ENCODE measurements at places on chromosomes 5 and 9. TPM values are rescaled to one million over a fixed set of nuclear protein-coding genes. Genes with fewer than 3 reads are reported as not detected.

DNA sequence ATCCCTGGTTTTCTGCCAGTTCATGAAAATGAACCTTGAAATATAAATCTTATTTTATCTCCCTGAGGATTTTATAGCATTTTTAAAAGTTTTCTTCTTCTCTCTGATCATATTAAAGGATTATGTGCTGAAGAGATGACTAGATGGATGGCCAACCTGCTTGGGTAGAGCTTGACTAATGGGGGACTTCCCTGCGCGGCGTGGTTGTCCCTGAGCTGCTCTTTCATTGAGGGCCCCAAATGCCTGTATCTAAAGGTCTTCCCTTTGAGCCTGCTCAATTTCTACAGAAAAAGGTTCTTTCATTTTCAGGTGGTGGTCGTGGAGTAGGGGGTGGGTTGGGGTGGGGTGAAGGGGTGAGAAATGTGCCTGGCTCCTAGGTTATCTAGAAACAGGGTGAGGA, 20.5 kb upstream of the CDKN2AIPNL start:
- H3K27ac ChIP-seq = no peak overlapping the region
- H3K27me3 ChIP-seq = no peaks in the 10 kb centered on the region
- DNase-seq = no peak

DNA sequence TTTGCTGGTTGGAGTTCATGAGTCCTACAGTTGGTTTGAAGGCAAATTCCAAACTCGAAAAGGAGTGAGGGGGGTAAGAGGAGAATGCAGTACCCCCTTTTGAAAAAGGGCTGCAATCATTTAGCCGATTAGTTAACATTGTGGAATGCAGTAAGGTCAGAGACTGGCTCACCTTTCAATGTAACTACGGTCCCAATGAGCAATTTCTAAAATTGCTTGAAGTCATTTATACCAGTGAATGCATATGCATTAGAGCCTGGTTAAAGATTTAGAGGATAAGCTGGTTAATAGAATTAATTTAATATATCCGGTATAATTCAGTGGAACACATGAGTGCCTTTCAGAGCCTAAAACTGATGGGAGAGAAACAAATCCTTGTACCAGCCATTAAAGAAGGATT, 172.6 kb upstream of the PAPPA start:
- no peak overlapping the region for H3K4me3 ChIP-seq
- DNase-seq = no peak
- no peaks in the 10 kb centered on the region for H3K27me3 ChIP-seq
- H3K27ac ChIP-seq = no peak overlapping the region
- H3K4me1 ChIP-seq = peaks cover 3% of the 10 kb centered on the region
- H3K36me3 ChIP-seq = no peaks in the 10 kb centered on the region

- H3K36me3 ChIP-seq = no peaks in the 10 kb centered on the region
- peaks cover 4% of the 10 kb centered on the region for H3K4me1 ChIP-seq
- H3K27me3 ChIP-seq = no peaks in the 10 kb centered on the region
- DNase-seq = no peak
- no peak overlapping the region for H3K4me3 ChIP-seq
- no peak overlapping the region for H3K27ac ChIP-seq
These were observed 51.9 kb upstream of the IQGAP2 start for GRCh38 chr5:76351176-76351575.

PTPA gene
- total RNA-seq = 145 TPM

DNA sequence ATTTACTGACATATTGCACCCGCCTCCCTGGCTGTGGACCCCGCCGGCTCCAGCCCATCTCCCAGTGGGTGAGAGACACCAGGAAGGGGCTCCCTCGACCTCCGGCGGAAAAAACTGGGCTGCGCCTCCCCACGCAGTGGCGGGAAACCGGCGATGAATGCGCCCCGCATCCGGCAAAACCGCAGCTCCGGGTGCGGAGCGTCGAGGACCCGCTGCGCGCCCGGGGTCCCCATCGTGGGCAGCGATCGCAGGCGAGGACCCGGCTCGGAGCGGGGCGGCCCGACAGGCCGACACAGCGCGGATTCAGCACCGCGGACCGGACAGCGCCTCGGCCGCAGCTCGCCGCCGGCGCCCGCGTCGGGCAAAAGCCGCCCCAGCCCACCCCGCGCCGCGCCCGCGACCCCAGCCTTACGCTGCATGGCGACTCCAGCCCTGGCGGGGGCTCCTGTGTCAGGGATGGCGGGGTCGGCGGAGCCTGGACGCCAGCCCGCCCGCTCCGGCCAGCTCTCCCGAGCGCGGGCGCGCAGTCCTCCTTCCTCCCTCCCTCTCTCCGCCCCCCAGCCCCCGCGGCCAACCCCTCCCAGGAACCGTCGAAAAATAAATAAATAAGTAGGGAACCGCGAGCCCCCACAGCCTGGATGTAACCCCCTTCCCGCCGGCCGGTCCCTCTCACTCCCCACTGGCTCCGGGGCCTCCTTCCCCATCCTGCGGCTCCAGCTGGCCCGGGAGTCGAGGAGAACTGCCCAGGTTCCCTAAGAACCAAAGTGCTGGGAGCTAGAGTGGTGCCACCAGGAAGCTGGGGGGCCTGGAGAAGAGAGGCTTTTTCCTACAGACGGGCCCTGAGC, 3.1 kb downstream of the LHX3 start:
- peaks cover 2% of the 10 kb centered on the region for H3K36me3 ChIP-seq
- peaks cover 52% of the 10 kb centered on the region for H3K27me3 ChIP-seq
- H3K4me1 ChIP-seq = no peaks in the 10 kb centered on the region
- H3K27ac ChIP-seq = no peak overlapping the region
- DNase-seq = peak; percentile 69
- no peak overlapping the region for H3K4me3 ChIP-seq

DNA sequence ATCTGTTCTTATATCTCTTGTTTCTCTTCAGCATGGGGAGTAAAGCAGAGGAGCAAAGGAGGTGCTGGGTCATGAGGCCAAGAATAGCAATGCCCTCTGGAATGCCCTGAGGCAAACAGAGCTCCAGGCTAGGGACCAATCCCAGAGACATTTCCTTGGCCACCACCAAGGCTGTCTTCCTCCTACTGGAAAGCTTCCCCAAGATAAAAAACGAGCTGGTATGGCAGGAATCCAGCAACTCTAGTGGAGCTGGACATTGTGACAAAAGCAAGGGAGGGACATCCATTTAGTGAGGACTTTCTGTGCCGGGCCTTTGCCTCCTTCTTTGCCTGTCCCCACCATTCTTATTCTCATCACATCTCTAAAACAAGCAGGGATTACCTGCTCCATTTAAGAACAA, 161.6 kb downstream of the ASTN2 start:
- no peaks in the 10 kb centered on the region for H3K36me3 ChIP-seq
- no peak overlapping the region for H3K4me3 ChIP-seq
- H3K27me3 ChIP-seq = no peaks in the 10 kb centered on the region

GRCh38 chr5:63398346-63398745, 563.9 kb downstream of the HTR1A start:
- H3K27me3 ChIP-seq = no peaks in the 10 kb centered on the region
- H3K36me3 ChIP-seq = no peaks in the 10 kb centered on the region
- peaks cover 5% of the 10 kb centered on the region for H3K4me1 ChIP-seq
- no peak overlapping the region for H3K4me3 ChIP-seq
- DNase-seq = no peak

MEGF10 gene
- total RNA-seq = 12.5 TPM

DOCK2 gene
- not detected for total RNA-seq

GRCh38 chr5:142290577-142291299, 34.1 kb downstream of the SPRY4 start:
- no peak overlapping the region for H3K4me3 ChIP-seq
- H3K27me3 ChIP-seq = peaks cover 4% of the 10 kb centered on the region
- H3K36me3 ChIP-seq = no peaks in the 10 kb centered on the region
- H3K4me1 ChIP-seq = peaks cover 18% of the 10 kb centered on the region
- no peak for DNase-seq

JAK2 gene
- 6.0 TPM for total RNA-seq

GRCh38 chr9:113589407-113589806, 125.9 kb downstream of the RGS3 start:
- peaks cover 14% of the 10 kb centered on the region for H3K4me1 ChIP-seq
- DNase-seq = no peak
- no peaks in the 10 kb centered on the region for H3K27me3 ChIP-seq
- peaks cover 2% of the 10 kb centered on the region for H3K36me3 ChIP-seq

WNK2 gene
- total RNA-seq = 345 TPM

DNA sequence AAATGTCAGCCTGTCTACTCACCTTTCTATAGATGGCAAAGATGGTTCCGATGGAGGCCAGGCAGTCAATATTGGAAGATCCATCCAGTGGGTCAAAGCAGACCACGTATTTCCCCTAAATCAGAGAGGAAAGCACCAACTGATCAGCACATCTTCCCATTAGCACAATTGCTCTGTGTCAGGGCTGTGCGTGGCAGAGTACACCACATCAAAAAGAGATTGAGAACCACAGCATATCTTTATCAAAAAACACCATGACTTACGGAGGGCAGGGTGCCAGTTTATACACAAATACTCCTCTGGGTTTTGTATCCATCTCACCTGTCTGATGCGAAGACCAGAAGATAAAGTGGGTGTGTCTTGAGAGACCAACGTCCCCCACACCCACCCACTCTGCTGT, 9.1 kb downstream of the FBP2 start:
- H3K4me3 ChIP-seq = no peak overlapping the region
- no peaks in the 10 kb centered on the region for H3K36me3 ChIP-seq
- no peak for DNase-seq
- peaks cover 12% of the 10 kb centered on the region for H3K27me3 ChIP-seq
- no peak overlapping the region for H3K27ac ChIP-seq

DNA sequence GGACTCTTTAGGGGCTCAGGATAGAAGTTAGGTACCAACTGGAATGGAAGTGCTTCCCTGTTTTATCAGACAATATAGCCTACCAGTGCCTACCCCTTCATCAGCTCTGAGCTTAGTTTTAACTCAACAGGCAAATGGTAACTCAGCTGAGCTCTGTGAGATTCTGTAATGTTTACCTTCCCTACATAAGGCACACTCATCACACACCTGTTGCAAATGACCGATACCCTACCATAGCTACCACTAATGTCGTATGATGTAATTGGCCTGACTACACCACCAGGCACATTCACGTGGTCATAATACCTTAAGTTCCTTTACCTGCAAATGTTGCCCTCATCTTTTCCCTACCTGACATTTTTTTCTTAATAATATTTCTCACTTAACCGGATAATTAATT, 254.8 kb downstream of the ADGRV1 start:
- no peak overlapping the region for H3K4me3 ChIP-seq
- no peaks in the 10 kb centered on the region for H3K4me1 ChIP-seq
- no peak for DNase-seq
- peaks cover 27% of the 10 kb centered on the region for H3K36me3 ChIP-seq

DNA sequence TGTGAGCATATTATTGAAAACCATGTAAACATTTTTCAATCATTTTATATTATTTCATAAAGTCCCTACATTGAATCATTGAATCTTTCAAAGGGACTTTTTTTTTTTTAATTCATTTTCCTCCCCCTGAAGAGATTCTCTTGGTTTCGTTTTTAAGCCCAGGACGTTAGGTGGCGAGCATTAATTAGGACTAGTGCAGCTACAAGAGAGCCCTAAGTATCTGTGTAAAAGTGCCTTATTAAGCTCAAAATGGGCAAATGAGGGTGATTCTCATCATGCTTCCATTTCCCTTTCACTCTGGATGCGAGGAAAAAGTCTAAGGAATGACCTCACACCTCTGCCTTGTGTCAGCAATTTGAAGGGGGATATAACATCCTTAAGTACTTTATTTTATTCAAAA, 517.9 kb upstream of the ITGA1 start:
- no peaks in the 10 kb centered on the region for H3K36me3 ChIP-seq
- H3K27ac ChIP-seq = no peak overlapping the region
- H3K4me1 ChIP-seq = no peaks in the 10 kb centered on the region
- H3K4me3 ChIP-seq = no peak overlapping the region
- no peaks in the 10 kb centered on the region for H3K27me3 ChIP-seq

AIF1L gene
- 71.1 TPM for total RNA-seq

GRCh38 chr9:137679695-137680305, 61.0 kb downstream of the EHMT1 start:
- peaks cover 32% of the 10 kb centered on the region for H3K4me1 ChIP-seq
- no peaks in the 10 kb centered on the region for H3K27me3 ChIP-seq
- no peak for DNase-seq
- H3K27ac ChIP-seq = peak overlapping the region; percentile 88

DNA sequence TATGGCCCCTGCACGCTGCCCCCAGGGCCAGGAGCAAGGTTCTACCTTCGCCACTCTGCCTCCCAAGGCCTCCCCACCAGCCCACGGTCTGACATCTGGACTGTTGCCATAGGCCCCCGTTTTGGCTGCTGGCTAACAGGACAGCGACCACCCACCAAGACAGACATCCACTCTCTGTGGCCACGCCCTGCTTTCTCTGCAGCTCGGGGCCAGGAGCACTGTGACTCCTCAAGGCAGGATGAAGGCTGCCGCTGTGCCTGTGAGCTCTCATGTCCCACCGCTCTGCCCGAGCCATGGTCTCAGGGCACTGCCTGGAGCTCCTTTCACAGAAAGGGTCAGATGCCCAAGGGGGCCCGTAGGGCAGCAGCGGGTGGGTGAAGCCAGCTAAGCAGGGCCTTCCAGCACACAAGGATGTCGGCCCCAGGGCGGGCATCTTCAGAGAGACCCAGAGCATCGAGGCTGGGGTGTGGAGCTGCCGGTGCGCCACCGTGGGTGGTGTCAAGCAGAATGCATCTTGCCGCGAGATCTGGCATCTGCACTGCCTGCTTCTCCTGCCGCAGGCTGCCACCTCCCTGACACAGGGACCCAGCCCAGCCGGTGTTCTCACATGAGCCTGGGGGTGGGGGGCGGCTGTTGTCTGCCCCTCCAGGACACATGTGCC, 92.2 kb upstream of the ADAMTS2 start:
- H3K4me3 ChIP-seq = no peak overlapping the region
- no peak for DNase-seq
- H3K27ac ChIP-seq = no peak overlapping the region
- H3K36me3 ChIP-seq = no peaks in the 10 kb centered on the region
- no peaks in the 10 kb centered on the region for H3K4me1 ChIP-seq

GRCh38 chr5:156755421-156756087, 94.5 kb upstream of the PPP1R2B start:
- no peak overlapping the region for H3K4me3 ChIP-seq
- no peak for DNase-seq
- H3K27ac ChIP-seq = no peak overlapping the region
- H3K27me3 ChIP-seq = no peaks in the 10 kb centered on the region
- no peaks in the 10 kb centered on the region for H3K36me3 ChIP-seq

DNA sequence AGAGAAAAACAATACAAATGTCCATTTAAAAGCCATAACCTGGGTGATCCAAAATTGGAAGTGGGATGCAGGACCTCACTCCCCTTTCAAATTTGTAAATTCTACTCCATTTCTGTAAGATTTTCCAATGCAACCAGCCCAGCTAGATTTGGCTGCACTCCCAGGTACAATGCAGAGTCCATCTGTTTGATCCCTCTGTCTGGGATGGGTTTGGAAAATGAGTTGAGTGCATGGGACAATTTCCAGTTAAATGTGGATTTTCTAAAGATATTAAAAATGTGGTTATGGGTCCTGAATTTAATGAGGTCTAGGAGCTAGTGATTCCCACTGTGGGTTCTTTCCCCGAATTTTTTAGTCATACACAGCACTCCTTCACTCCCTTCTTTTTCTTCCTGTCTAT, 104.0 kb upstream of the ATP10B start:
- H3K4me1 ChIP-seq = peaks cover 2% of the 10 kb centered on the region
- no peaks in the 10 kb centered on the region for H3K36me3 ChIP-seq
- no peak overlapping the region for H3K27ac ChIP-seq
- DNase-seq = no peak
